ENCODE measurements at places on chromosomes 16 and 17.

GRCh38 chr17:37037590-37038155, 88.9 kb downstream of the AATF start:
- DNase-seq: no peak

- no peak for DNase-seq
These were observed 31.0 kb upstream of the ARHGAP23 start for GRCh38 chr17:38397227-38397626.

GRCh38 chr16:17683281-17683680, 212.5 kb upstream of the XYLT1 start:
- DNase-seq: no peak

- no peak for DNase-seq
These were observed 42.7 kb downstream of the MPRIP start for GRCh38 chr17:17084941-17085340.

DNA sequence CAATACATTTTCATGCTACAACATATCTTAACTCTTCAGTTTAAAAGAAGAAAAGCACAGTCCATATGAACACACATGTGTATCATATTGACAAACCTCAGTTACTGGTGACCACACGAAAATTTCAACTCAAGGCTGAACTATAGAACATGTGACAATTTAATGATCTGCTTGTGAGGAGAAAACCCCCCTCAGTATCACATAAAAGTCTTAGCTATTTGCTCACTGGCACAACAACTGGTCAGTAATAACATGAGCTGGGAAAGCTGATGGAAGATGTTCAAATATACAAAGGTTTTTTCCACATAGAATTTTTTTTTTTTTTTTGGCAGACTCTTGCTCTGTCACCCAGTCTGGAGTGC, 19.5 kb downstream of the ZNF652 start:
- DNase-seq: no peak

DNA sequence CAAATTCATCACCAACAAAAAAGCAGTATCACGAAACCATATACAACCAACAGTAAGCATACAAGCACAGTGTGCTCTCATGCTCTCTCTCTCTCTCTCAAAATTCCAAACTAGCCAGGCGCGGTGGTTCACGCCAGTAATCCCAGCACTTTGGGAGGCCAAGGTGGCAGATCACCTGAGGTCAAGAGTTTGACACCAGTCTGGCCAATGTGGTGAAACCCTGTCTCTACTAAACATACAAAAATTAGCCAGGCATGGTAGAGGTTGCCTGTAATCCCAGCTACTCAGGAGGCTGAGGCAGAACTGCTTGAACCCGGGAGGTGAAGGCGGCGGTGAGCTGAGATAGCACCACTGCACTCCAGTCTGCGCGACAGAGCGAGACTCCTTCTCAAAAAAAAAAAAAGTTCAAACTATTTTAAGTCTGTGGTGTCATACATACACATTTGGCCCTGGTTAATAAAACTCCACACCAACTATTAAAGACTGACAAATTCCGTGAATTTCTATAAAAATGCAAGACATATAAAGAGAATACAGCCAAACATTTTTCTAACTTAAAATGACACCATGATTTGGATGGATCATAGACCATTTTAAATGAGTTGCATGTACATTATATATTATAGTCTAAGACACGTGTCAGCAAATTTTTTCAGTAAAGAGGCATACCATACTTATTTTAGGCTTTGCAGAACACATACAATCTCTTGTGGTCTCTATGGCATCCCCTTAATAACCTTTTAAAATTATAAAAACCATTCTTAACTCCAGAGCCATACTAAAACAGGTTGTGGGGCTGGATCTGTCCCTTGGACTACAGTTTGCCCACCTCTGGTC, 30.9 kb downstream of the GLG1 start:
- no peak for DNase-seq

GRCh38 chr17:19237389-19238166, 412 bp downstream of the EPN2 start:
- DNase-seq: no peak

DNA sequence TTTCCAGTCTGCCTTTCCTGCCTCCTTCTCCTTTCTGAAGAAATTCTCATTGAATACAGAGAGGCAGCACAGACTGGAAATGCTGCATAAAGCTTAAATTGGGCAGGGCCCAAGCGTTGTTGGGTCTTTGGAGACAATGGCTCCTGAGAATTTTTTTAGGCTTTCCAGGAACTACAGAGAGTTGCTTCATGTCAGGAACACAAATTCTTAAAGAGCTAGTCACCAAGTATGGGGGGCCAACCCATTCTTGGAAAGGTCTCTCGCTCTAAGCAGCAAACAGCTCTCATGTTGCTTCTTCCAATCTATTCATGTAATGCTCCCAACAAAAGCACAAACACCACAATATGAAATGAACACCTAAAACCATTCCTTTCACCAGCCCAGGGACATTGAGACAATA, 6.9 kb downstream of the HNF1B start:
- no peak for DNase-seq

DNA sequence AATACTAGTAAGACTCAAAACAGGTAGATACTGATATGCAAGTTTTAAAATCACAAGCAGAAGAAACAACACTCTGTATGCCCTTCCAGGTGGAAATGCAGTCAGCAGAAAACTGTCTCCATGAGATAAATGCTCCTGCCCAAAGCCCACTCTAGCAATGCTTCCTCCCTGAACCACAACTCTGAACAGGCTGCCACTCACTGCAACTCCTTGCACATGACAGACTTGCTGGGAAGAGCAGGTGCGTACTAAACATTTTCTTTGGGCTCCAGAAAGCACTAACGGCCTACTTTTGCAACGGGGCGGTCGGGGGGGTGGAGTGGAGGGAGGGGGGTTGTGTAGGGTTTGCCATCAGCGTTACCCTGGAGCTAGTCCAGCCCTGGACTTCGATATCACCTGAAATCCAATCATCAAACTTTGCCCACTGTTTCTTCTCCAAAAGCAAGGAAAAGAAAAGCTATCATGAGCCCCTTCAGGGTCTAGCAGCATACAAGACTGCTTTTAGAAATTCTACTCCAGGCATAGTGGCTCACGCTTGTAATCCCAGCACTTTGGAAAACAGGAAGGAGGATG, 46.1 kb downstream of the ANKRD11 start:
- DNase-seq: no peak

GRCh38 chr17:28333083-28333746, 2.1 kb downstream of the IFT20 start:
- no peak for DNase-seq

- DNase-seq: peak; percentile 21
These were observed 163.5 kb downstream of the CCT6B start for GRCh38 chr17:34797720-34798119.

GRCh38 chr16:22250522-22250921, 44.4 kb downstream of the EEF2K start:
- no peak for DNase-seq

DNA sequence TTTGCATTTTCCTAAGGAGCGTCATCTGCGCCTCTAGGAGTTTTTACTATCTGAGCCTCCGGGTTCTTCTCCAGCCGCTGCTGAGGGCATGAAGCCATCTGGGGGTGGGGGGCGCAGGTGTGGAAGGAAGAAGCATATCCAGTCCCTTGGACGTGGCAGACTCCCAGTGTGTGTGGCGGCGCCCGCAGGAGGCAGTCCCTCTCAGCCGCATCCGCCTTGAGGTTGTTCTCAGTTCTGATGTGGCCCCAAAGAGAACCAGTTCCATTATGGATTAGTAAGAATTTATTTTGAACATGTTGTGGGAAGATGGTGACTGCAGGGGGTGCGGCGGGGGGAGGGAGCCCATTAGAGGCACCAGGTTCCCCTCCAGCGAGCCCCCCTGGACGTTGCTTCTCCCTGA, 100.2 kb downstream of the SEC14L1 start:
- no peak for DNase-seq

DNA sequence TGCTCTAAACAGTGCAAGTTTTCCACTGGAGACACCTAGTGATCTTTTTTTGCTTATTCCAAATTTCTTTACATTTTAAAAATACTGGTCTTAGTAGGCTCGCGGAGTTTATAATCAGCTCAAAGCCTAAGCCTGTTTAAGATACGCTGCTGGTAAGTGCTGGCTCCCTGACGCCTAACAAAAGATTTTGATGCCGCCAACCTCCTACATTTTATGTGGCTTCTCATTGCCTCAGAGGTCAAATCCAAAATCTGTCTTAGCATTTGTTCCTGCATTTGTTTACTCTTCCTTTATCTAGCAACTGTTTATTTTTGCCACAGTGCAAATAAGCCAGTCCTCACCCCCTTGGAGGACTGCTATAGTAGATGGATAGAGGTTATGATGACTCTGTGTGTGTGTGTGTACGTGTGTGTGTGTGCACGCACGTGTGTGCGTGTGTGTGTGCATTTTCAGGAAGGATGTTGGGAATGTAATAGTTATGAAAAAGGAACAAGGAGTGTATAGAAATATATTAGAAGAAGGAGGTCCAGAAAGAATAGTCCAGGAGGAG, 24.8 kb downstream of the HS3ST3B1 start:
- no peak for DNase-seq

DNA sequence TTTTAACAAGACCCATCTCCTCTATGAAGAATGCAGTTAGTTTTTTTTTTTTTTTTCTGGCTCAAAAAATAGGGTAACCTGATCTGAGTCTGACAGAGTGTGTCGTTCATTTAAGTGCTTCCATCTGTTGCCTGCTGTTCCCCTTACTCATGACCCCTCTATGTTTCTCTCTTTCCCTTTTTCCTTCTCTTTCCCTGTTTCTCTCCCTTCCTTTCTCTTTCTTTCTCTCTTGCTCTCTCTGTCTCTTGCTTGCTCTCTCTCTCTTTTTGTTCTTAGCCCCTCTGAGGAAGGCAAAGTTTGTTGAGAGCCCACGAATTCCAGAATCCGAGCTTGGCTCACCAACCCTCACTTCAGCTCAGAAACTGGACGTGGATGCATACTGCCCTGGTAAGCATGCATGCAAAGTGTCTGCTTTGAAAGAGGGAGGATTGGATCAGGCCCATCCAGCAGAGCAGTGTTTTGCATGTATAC, 185.0 kb downstream of the TANC2 start:
- no peak for DNase-seq

DNA sequence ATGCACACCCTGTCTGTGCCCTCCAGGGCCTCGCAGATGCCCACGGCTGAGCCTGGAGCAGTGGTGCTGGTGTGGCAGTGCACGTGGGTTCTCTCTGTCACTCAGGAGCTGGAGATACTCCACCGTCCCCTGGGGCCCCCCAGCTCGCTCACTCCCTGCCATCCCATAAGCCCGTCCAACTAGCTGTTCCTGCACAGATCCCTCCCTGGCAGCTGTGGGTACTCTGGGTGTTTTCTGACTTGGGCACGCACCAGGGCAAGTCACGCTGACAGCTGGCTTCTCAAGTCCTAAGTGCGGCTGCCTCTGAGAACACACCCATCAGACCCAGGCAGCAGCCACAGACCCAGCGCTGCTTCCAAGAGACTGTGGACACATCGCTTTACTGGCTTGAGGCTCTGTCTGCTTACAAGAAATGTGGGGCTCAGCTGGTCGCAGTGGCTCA, 25.4 kb upstream of the ITGB4 start:
- DNase-seq: no peak

GRCh38 chr16:29775742-29776408, 2.2 kb upstream of the ZG16 start:
- DNase-seq: no peak

GRCh38 chr16:11078812-11079459, 134.6 kb downstream of the CLEC16A start:
- DNase-seq: no peak

DNA sequence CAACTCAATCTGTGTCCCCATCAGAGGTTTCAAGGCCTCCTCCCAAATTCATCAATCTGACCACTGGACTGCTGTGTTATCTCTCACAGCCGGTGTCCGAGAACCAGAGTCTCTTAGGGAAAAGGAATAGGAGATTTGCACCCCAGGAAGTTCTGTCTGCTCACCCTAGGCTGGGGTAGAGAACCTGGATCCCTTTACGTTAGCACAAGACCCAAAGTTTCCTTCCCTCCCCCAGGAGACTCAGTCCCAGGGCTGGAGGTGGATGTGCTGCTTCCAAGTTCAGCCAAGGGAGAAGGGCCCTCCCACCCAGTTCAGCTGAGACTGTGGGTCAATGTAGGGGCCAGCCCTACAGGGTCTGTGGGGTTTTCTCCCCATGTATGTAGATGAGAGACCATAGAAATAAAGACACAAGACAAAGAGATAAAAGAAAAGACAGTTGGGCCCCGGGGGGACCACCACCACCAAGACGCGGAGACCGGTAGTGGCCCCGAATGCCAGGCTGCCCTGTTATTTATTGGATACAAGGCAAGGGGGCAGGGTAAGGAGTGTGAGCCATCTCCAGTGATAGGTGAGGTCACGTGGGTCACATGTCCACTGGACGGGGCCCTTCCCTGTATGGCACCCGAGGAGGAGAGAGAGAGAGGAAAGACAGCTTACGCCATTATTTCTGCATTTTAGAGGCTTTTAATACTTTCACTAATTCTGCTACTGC, 22.7 kb upstream of the OR1F1 start:
- no peak for DNase-seq

GRCh38 chr17:48175692-48176470, 68.3 kb downstream of the SNX11 start:
- DNase-seq: no peak

DNA sequence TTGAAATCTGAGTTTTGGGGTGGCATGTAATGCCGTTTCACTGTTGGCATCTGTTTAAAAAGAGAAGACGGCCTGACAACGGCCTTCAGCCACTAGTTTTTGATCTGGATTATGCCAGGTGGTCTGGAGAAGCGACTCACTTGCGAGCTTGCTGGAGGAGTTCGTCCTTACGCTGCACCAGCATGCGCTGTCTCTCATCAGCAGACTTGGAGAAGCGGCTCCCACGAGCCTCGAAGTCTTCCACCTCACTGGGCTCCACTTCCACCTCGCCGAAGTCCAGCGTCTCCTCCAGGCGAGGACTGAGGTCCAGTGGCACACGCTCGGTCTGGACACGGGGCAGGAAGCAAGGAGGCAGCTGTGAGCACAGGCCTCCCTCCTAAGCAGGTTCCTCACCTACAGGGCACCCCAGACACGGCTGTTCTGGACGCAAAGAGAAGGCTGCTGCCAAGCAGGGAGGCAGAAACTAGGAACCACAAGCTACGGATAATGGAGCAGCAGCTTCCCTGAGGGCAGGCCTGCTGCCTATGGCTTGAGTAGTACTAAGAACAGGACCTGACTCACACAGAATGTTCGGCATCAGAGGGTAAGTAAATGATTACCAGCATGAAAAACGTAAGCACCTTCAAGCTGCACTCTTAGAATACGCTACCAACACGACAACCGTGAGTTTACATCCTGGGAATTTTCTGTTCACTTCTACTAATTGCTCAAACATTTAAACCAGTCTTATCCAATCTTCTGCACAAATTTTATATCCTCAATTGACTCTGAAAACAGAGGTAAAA, 61.4 kb downstream of the AMFR start:
- no peak for DNase-seq

GRCh38 chr17:69478916-69479315, 64.4 kb downstream of the MAP2K6 start:
- no peak for DNase-seq
